Glutamatergic neuron (in vitro differentiated cells): ENCODE measurements at places on chromosomes 2 and 18. TPM values are rescaled to one million over a fixed set of nuclear protein-coding genes. Genes with fewer than 3 reads are reported as not detected.

DNA sequence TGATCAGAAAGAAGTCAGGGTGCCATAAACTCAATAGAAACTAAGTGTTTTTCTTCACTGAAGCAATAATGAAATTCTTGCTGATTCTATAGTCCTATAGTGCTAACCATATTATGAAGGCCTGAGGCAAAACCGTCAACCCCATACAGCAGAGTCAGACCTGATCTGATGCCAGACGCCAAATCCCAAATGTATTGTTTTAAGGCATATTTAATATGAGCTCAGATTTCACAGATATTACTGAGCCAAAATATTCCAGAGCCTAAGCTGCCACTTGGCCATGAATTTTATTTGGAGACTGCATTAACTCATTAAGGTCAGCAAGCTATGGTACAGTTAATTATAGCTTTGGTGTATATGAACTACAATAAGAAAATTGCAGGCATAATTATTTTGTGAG is 53.4 kb downstream of the SCN1A start:
- DNase-seq = no peak

The BMP10 gene
- total RNA-seq = not detected

GRCh38 chr2:165434865-165435496 is 34.5 kb upstream of the CSRNP3 start:
- DNase-seq = no peak

- DNase-seq = no peak
These were observed 152.8 kb downstream of the EHBP1 start for GRCh38 chr2:62858231-62858832.

DNA sequence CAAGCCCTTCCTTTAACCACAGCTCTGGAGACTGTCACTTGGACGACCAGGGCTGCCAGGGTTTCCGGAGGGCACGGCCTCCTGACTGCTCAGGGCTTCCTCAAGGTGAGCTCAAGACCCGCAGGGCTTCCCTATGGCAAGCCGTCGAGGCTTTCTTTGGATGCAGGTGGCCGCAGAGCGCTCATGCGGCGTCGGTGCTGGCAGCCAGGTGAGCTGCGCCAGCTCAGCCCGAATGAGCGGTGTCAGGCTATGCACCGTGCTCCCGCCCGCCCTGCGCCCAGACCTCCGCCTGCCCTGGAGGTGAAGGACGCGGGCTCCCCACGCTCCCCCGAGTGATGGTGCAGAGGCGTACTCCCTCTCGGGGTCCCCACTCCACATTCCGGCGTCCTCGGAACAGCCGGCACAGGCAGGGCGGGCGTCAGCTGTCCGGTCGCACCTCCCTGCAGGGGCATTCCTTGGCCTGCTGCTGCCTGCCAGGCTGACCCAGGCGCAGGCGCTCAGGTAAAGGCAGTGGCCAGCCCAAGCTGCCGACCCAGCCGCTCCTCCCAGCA is 20.8 kb upstream of the TUBB6 start:
- DNase-seq = no peak

The PDE1A gene
- 4.2 TPM for total RNA-seq

GRCh38 chr2:166411473-166412230 is 35.9 kb upstream of the SCN9A start:
- no peak for DNase-seq

The RIT2 gene
- total RNA-seq = not detected

- no peak for DNase-seq
These were observed 12.9 kb upstream of the SNORC start for GRCh38 chr2:232857158-232857563.

- DNase-seq = no peak
These were observed 399.7 kb upstream of the ID2 start for GRCh38 chr2:8281950-8282857.

DNA sequence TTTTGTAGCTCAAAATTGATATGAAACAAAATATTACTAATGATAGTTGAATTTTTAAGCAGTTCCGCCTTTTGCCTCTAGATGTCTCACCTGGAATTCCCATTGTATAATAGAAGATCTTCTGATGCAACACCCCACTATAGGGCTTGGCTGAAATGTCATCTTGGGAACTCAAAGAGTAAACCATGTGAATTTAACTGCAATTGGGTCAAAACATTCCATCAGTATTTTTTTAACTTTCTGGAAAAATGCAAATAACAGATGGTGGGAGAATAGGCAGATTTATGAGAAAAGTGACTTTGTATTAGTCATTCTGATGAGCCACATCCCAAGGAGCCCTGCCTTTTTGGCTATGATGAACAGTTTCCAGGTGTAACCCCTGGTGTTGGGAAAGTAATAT is 489.9 kb downstream of the NYAP2 start:
- no peak for DNase-seq

GRCh38 chr18:60585670-60586069 is 213.1 kb upstream of the MC4R start:
- no peak for DNase-seq

GRCh38 chr2:189374481-189374880 is 66.8 kb upstream of the WDR75 start:
- DNase-seq = no peak

GRCh38 chr2:125745514-125745913 is 910.4 kb upstream of the GYPC start:
- DNase-seq = peak; percentile 48

The C2orf80 gene
- not detected for total RNA-seq

The COL4A3 gene
- total RNA-seq = not detected

The IL36B gene
- total RNA-seq = not detected

DNA sequence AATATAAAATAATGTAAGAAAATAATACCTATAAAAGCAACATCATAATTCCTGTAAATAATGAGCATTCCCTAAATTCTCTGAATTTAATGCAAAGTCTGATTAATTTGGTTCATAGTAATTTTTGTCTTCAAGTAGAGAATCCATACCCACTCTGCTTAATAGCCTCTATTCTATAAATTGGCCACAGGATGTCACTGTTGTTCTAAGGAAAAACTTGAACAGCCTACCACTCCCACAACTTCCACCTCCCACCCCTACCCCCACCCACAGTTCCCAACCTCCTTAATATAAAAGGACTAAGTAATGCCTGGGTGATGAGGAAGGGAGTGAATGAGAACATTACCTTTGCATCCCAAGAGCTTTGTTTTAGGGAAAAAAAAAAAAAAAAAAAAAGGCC is 27.2 kb upstream of the BBS5 start:
- no peak for DNase-seq

The KCNG2 gene
- 1.6 TPM for total RNA-seq

DNA sequence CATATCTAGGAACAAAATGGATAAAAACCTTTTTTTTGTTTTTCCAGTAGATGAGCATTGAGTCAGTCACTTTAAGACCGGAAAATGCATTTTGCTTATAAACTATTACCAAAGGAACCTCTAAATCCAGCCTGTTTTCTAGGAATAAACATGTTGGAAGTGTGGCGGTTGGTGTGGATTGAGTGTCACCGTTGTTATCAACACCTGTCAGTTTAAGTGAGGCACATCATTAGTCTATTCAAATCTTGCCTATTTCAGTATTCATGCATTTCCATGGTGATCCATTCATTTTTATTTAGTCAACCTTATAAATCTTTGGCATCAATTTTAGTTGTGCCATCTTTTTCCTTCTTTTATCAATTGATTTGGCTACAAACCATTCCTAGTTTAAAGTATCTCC is 3.3 kb downstream of the KLHL29 start:
- no peak for DNase-seq

The IGFBP2 gene
- 208 TPM for total RNA-seq

The GBX2 gene
- total RNA-seq = 1.2 TPM

DNA sequence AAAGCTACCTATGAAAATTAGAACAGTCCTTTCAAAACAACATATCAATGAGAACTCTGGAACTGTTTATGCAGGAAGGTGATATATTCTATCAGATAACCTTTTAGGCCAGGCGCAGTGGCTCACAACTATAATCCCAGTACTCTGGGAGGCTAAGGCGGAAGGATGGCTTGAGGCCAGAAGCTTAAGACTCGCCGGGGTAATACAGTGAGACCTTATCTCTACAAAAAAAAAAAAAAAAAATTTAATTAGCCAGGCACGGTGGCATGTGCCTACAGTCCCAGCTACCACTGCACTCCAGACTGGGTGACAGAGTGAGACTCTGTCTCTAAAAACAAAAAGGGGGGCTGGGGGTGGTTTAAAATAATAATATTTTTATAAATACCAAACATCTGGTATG is 77.9 kb downstream of the OSBPL1A start:
- DNase-seq = no peak

The DLX2 gene
- total RNA-seq = 1.4 TPM

DNA sequence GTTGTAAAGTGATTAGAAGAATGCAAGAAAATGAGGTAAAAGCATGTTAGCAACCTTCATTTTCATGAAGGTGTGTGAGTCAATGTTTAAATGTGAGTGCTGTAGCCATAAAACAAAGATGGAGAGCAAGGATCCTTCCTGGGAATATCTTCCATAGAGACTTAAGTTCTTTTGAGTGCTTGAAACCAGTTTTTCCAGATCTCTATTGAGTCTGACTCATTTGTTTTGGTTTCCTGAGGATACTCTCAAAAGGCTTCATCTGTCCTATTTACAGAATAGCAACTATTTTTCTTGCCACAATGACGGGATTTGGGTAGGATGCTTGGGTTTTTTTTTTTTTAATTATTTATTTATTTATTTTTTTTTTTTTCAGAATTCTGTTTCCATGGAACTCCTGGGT is 45.9 kb upstream of the ASB1 start:
- no peak for DNase-seq

DNA sequence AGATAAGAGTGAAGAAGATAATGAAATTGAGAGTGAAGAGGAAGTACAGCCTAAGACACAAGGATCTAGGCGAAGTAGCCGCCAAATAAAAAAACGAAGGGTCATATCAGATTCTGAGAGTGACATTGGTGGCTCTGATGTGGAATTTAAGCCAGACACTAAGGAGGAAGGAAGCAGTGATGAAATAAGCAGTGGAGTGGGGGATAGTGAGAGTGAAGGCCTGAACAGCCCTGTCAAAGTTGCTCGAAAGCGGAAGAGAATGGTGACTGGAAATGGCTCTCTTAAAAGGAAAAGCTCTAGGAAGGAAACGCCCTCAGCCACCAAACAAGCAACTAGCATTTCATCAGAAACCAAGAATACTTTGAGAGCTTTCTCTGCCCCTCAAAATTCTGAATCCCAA is 15.7 kb downstream of the MSH6 start:
- no peak for DNase-seq

- no peak for DNase-seq
These were observed 14.1 kb upstream of the CHRNA1 start for GRCh38 chr2:174778085-174778981.

DNA sequence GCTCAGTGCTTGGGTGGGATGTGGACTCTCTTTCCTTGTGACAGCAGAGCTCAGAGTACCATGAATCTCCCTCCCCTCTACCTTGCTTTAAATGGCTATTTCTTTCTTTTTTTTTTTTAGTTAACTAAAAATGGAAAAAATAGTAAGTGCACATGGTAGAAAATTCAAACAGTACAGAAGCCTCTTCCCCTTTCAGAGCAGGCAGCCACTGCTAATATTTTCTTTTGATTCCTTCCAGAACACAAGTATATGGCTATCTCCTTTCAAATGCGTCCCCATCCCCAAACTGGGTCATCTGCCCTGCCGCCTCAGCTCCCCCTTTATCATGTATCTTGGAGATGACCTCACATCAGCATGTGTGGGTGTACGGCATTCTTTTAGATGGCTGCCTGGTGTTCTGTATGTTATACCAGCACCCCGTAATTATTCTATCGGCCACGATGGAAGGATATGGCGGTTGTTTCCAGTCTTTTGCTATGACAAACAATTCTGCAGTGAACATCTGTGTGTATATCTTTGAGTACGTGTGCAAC is 70.5 kb upstream of the DLX2 start:
- DNase-seq = no peak

The VAMP5 gene
- total RNA-seq = 1.4 TPM

- no peak for DNase-seq
These were observed 18.2 kb upstream of the CRIM1 start for GRCh38 chr2:36337354-36337753.

- no peak for DNase-seq
These were observed 11.1 kb downstream of the PDE1A start for GRCh38 chr2:182415771-182416170.

The CHRND gene
- total RNA-seq = 2.2 TPM

The REG3A gene
- not detected for total RNA-seq

The RAX gene
- total RNA-seq = not detected

- DNase-seq = peak; percentile 24
These were observed 15.2 kb downstream of the KCNJ3 start for GRCh38 chr2:154713675-154714074.

GRCh38 chr2:76180676-76181075 is 470.0 kb upstream of the GCFC2 start:
- no peak for DNase-seq
